ENCODE measurements at places on chromosomes 1 and 21.

DNA sequence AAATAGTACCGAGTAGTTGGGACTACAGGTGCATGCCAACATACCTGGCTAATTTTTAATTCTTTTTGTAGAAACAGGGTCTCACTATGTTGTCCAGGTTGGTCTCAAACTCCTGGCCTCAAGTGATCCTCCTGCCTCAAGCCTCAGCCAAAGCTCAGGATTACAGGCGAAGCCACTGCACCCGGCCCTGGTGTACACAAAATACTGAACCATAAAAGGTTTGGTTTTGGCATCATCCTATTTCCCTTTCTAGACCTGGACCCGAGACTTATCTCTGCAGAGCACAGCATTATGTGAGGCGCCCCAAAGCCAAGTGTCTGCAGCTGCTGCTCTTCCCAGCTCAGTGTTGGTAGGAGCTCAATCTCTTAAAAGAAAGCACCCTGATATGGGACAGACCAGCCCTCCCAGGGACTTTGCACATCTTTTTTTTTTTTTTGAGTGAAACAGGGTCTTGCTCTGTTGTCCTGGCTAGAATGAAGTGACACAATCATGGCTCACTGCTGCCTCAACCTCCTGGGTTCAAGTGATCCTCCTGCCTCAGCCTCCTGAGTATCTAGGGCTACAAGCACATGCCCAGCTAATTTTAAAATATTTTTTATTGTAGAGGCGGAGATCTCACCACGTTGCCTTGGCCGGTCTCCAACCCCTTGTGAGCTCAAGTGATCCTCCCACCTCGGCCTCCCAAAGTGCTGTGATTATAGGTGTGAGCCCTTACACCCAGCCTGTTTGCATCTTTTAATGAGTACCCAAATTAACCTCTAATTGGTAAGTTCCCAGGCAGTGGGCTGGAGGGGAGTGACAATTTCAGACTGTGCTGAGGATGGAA, 20.4 kb downstream of the TEX35 start:
- DNase-seq: no peak

- peak; percentile 17 for DNase-seq
Observed at GRCh38 chr1:67148516-67149178, 13.9 kb upstream of the C1orf141 start.

DNA sequence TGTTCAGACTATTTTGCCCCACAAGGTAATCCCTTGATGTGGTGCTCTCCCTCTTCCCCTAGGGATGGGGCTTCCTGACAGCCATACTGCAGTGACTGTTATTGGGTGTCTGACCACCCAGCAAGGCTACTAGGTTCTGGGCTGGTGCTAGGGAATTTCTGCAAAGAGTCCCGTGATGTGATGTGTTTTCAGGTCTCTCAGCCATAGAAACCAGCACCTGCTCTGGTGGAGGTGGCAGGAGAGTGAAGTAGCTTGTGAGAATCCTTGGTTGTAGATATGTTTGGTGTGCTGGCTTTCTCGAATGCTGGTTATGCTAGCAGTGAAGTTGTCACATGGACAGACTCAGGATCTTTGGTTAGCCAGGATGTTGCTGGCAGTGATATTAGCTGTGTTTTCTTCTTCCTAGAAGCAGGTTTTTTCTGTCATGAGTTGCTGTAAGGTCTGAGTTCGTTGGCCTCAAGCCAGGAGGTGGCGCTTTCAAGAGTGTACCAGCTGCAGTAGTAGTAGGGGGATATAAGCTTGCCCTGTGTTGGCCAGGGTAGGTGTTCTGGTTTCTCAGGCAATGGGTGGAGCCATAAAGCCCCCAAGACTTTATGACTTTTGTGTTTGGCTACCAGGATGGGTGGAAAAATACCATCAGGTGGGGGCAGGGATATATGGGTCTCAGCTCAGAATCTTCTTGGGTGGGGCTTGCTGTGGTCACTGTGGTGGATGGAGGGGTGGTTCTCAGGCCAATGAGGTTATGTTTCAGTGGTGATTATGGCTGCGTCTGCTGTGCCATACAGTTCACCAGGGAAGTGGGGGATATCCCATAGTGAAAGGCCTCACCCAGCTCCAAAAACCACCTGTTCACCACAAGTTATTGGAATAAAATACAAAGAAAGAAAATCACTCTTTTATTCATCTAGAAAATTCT, 1112.3 kb downstream of the KCNT2 start:
- DNase-seq: no peak

GRCh38 chr1:117659550-117660270, 53.9 kb downstream of the TENT5C start:
- DNase-seq: no peak

- DNase-seq: no peak
Observed at GRCh38 chr1:29557066-29557465, 320.7 kb downstream of the PTPRU start.

GRCh38 chr1:47235241-47235681, 3.2 kb upstream of the TAL1 start:
- DNase-seq: no peak

GRCh38 chr1:236845830-236846229, 50.7 kb downstream of the MTR start:
- no peak for DNase-seq

- DNase-seq: no peak
Observed at GRCh38 chr1:174740249-174740968, 259.3 kb upstream of the CACYBP start.

- DNase-seq: no peak
Observed at GRCh38 chr21:44958471-44959191, 18.8 kb downstream of the SLX9 start.

DNA sequence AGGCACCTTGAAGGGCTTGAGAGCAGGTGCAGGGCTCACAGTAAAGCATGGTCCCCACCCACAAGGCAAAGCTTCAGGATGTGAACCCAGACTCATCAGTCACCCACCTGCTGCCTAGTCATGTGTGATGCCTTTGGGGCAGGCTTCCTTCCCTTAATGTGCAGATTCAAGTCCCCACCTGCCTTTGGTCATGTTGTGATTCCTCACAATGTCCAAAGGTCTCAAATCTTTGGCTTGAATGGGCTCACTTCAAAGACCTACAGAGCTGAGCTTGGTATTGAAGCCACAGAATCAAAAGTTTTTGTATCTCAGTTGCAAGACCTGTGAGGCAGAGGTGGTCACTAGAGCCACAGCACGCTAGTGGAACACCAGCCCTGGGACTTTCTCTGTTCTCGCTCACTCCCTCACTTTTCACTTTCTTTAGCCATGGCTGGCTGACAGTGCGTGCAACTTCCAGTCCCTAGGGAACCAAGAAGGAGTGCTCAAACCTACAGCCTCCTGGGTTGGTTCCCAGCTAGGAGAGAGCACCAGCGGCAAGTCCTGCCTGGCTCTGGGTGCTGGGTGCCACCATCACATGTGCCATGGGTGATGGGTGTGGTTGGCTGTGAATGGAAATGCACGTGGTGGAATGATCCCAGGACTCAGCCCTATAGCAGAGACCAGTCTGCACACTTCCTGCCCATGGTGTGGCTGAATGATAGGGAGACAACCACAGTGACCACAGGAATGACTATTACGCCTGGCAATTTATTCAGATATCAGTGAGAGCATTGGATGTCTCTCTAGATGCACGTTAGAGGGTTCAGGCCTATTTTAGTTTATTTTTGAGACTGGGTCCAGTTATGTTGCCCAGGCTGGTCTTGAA, 26.4 kb upstream of the CLIC6 start:
- DNase-seq: no peak

- DNase-seq: no peak
Observed at GRCh38 chr21:36188081-36188681, 31.6 kb downstream of the DOP1B start.

DNA sequence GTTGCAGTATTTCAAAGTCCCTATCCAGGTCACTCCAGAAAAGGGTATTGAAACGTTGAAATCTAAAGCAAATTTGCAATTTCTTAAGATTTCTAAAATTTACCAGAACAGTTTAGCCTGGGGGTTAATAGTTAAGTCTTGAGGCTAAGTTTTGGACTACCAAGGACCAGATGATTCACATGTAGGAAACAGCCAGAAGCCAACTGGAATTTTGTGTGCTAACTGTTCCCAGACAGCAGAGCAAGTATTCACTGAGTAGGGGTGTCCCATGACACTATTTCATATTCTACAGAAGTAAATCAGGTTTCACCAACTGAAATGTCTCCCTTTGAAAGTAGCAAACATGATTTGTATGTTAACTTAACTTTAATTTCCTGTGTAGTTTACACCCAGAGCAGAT, 11.5 kb upstream of the C1orf105 start:
- no peak for DNase-seq

DNA sequence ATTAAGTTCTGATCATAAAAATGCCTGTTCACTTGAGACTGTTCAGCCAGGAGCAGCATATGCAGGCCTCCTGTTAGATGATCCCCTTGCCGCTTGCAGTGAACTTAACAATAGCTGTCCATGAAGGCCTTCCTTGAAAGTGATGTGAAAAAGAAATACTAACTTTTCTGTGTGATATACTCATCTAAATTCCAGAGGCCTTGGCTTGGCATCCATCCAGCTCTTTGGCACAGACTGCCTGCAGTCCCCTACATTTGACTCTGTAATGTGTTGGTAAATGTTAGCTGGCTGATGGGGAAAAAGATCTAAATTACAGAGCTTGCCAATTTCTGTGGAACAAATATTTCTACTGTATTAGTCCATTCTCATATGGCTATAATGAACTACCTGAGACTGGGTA, 73.7 kb downstream of the KCNK2 start:
- DNase-seq: no peak

DNA sequence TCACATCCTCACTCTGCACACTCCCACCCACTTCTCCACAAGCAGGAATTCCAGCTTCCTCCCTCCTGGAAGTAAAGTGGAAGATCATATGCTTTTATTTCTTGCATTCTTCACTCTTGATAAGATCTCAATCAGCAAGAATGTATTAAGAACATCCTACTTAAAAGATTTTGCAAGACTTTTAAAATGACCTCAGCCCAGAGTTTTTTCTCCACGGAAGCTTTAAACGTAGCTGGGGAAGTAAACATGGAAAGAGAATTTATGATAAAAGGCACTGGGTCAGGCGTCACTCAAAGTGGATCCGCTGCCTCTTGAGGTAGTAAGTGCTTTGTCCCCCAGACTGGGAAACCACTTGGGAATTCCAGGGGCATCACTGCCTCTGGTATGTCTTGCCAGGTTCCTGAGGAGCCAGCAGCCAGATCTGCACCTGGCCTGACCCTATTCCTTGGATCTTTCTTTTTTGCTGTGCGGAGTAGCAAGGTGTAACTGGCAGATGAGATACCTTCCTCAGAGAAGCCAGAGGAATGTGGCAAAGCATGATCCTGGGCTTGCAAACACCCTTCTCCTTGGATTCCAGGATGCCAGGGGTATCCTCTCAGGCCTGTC, 33.9 kb downstream of the CDK18 start:
- DNase-seq: no peak

DNA sequence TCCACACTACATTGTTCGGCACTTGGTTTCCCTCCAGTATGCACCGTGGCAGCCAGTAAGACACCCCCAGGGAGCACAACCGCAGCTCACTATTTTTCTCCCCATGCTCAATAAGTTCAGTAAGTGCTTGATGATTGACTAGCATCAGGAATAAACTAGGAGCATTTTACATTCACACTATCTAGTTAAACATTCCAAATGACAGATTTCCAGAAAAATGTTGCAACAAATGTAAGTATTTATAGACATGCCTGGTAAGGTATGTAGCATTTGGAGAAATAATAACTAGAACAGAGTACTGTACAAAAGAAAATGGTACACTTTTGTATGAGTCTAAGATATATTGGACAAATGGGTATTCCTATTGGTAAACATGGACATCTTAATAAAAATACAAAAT, 92.9 kb downstream of the SLC45A1 start:
- no peak for DNase-seq

DNA sequence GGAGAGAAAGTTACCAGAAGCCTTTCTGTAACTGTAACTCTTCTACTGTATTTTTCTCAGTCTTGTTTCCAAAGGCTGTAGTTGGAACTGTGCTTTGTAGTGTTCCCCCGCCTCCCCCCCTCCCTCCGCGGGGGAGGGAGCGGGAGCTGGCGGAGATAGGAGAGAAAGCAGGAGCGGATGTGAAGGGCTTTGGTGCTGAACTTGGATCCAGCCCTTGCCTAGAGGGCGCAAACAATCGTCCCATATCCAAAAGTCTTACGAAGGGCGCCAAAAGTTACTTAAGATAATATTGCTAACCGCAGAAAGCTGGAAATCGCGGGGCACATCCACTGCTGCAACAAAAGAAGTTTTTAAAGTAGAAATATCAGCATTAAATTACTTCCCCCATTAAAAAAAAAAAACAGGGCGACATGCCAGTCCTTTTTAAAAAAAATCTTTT, 2.4 kb upstream of the NFIA start:
- DNase-seq: peak; percentile 35

DNA sequence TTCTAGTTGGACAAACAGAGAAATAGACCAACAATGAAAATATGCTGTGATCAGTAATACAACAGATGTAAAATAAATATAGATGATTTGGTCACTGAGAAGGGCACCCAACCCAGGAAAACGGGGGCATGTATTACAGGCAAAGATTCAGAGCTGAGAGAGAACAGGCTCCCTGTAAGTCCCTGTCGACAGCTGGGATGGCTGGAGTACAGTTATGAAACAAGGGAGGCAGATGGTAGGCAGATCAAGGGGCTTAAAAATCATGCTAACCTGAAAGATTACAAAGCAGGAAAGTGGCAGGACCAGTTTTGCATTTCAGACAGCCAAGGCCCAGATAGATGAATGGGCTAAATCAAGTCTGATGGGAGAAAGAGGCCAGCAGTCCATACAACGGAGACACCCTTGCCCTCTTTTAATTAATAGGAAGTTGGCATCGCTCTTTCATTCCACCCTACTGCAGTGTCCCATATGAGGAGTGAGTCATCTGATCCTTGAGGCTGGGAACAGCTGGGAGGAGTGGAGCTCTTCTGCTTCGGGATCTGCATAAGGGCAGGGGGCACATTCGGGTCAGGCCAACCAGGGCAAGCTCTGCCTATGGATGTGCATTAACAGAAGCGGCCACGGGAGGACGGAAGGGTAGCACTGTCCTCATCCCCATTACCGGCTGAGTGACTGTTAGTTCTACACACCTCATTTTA, 171.1 kb downstream of the DAB1 start:
- peak; percentile 65 for DNase-seq

DNA sequence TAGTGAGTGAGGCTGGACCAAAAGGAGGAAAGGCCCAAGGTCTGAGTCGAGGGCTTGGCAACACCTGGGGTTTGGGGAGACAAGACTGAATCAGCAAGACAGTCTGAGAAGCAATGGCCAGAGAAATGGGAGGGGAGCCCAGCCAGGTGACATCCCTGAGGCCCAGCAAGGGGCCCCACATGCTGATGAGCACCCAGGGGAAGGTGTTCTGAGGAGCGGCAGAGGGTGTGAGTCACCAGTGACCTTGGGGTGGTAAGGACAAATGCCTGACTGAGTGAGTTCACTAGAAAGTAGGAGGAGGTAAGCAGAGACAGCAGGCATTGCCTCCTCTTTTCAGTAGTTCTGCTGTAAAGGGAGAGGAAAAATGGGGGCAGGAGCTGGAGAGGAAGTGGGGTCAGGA, 192.4 kb upstream of the GALNT2 start:
- no peak for DNase-seq

- DNase-seq: no peak
Observed at GRCh38 chr1:156803086-156803851, 13.4 kb downstream of the SH2D2A start.

DNA sequence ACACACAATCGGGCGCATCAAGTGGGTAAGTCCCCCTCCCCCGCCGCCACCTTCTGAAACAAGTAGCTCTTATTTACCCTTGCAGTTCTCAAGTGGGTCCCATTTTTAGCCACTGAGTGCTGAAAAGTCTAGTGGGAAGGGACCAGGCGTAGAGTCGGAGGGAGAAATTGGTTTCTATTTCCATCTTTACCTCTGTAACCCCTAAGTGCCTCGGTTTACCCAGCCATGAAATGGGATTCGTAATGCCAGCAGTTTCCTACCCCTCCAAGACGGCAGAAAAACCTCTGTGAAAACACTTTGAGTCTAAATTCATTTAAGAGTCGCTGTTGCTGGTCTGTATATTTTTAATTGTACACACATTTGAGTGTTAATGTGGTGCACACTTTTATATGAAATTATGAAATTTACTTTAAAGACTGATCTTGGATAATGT, 928 bp downstream of the TLCD4 start:
- no peak for DNase-seq

Data from D341Med (cell line).